H9 (cell line): ENCODE measurements at places on chromosomes 12 and 14. TPM values are rescaled to one million over a fixed set of nuclear protein-coding genes. Genes with fewer than 3 reads are reported as not detected.

The MSRB3 gene
- total RNA-seq: 1.1 and 1.3 TPM in 2 replicates

The STAB2 gene
- 0.02 TPM in 1 of 2 replicates, not detected in the other for total RNA-seq

The GRIP1 gene
- 16.5 and 19.5 TPM in 2 replicates for total RNA-seq

The SH2B3 gene
- total RNA-seq: 37.9 and 40.3 TPM in 2 replicates

The SMCO3 gene
- total RNA-seq: not detected in 2 replicates

The RPS6KL1 gene
- total RNA-seq: 13.8 and 18.8 TPM in 2 replicates

The APOF gene
- not detected in 2 replicates for total RNA-seq

The TCL1A gene
- total RNA-seq: 0.31 TPM in 1 of 2 replicates, not detected in the other

The CYP46A1 gene
- 0.59 and 0.75 TPM in 2 replicates for total RNA-seq

The LRRK2 gene
- 0.11 and 0.17 TPM in 2 replicates for total RNA-seq

The SIX6 gene
- total RNA-seq: not detected in 2 replicates

The MEG3 gene
- 0.52 TPM in 1 of 2 replicates, not detected in the other for total RNA-seq

The CLMN gene
- total RNA-seq: 7.6 and 8.4 TPM in 2 replicates

The SPX gene
- total RNA-seq: 0.35 and 0.57 TPM in 2 replicates

The AQP5 gene
- 2.5 and 2.8 TPM in 2 replicates for total RNA-seq
